Psoas muscle (tissue), 8 donors: ENCODE measurements at places on chromosomes 5 and 9.

DNA sequence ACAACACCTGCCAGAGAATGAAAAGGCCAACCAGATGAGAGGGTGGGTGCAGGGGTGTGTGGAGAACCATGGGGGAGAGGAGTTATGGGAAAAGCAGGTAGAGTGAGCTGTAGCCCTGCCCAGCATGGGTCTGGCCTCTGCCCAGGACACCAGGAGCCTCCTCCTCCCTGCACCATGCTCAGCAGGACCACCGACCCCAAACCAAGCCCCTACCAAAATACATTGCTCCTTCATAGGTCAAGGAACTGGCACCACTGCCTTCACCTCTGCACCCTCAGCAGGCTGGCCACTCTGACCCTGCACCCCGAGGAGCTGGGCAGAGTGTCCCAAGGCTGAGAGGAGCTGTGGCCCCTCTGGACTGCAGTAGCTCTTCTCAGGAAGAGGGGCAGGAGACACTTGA, 102.0 kb downstream of the NSG2 start:
- DNase-seq, result no peak

DNA sequence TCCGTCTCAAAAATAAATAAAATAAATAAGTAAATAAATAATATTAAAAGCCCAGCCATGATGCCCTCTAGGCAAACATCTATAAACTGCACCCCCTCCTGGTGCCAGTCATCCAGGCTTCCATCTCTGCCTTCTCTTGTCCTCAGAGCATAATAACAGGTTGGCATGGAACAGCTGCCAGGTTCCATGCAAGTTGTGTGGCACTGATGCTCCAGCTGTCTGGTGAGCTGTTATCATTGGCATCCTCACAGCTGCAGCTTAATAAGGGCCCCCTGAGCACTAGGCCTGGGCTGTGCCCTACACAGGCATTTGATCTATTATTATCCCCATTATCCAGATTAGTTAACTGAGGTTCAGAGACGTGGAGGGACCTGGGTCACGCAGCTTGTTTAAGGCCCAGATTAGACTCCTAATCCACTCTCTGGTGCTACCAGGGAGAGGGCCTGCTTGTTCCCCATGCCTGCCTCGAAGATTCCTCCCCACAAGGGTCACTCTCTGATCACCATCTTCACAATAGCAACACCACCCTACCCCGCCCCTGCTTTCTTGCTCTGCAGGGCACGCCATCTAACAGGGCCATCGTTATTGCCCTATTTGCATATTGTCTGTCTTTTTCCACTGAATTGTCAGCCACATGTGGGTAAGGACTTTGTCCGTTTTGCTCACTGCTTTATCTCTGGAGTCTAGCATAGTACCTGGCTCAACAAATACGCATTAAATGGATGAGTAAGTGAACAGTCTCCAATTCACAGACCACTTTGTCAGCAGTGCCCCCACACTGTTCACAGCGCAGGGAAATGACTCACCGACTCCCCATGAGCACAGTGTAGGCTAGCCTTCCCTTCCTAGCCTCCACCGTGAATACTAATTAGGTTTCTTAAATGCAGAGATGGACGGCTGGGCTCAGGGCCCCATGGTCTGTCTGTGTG, 1.5 kb upstream of the DNM1 start:
- no peak for DNase-seq

GRCh38 chr9:107222020-107222522, 61.0 kb upstream of the RAD23B start:
- DNase-seq, result no peak

DNA sequence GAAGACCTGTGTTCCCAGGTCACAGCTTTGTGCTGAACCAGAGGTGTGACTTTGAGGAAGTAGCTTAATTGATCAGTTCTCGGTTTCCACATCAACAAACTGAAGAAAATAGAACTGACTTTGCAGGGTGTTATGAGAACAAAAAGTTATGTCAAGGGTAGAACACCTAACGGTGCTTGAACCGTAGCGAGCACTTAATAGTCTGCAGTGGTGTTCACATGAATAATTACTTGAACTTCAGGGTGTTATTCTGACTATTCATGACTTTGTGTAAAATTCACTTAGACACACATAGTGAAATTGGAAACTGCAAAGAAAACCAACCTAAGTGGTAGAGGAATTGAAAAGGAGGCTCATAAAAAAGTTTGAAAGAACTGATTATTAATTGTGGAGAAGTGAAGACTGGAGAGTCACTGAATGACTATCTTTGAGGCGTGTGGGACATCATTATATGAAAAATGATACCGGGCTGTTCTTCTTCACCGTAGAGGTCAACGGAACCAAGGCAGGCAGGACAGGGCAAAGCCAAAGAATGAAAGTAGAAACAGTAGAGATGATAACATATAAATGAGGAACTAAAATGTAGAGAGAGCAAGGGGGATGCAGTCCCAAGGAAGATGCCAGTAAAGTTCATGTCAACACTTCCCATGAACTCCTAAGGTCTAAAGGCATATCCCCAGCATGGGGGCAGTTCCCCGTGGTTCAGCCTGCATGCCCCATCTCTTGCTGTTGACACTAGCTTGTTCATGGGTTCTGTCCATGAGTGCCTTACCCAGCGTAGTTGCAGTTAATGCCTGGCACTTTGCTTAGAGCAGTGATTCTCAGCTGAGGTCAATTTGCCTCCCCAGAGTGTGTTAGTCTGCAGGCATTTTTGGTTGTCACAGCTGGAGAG, 118.7 kb downstream of the ZNF462 start:
- no peak for DNase-seq

DNA sequence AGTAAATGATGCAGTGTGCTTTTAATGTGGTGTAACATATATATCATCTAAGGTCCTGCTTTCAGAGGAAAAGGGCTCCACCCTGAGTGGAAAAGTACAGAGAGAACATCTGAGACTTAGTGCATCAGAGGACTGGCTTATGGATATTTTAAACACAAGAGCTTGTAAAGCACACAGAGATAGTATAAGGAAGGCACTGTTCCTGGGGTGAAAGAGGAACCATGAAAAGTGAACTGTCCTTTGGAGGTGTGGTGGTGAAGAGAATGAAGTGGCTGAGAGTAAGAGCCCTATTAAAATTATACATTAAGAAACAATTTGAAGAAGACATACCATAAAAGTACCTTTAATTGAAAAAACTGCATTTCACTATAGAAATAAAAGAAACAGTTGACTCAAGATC, 68.9 kb downstream of the CSF2 start:
- no peak for DNase-seq

DNA sequence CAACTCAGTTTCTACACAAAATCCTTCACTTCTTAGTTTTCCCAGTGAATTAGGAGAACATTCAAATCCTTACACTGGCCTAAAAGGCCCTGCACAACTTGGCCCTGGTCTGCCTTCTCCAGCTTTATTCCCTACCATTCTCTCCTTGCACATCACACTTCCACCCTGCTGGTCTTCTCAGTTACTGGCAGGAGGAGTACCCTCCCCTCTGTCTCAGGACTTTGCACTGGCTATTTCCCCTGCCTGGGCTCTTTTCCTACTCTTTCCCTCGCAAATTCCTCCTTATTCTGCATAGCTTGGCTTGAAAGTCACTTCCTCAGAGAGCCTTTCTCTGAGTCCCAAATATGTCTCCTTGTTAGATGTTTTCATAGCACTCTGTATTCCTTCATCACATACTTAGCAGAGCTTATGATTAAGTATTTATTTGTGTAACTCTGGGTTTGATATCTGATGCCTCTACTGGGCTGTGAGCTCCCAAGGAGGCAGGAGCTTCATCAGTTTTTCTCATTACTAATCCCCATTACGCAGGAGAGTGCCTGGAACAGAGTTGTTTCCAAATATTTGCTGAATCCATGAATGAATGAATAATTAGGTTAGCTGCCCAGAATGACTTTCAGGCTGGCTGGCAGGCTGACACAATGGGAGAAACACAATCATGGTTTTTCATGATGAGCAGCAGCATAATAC, 159.8 kb upstream of the KLF9 start:
- peak; percentile 48 for DNase-seq

DNA sequence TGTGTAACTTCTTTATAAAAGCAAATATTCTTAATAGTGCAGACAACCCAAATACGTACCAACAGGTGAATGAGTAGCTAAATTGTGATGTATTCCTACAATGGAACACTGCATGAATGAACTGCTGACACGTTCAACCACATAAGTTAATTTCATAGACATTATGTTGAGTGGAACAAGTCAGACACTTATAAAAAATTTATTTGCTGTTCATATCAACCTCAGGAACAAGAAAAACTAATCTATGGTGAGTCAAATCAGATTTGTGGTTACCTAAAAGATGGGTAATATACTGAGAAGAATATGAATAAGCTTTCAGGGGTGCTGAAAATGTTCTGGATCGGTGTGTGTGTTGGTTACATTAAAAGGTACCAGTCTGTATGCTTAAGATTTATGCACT, 35.7 kb downstream of the INVS start:
- no peak for DNase-seq

DNA sequence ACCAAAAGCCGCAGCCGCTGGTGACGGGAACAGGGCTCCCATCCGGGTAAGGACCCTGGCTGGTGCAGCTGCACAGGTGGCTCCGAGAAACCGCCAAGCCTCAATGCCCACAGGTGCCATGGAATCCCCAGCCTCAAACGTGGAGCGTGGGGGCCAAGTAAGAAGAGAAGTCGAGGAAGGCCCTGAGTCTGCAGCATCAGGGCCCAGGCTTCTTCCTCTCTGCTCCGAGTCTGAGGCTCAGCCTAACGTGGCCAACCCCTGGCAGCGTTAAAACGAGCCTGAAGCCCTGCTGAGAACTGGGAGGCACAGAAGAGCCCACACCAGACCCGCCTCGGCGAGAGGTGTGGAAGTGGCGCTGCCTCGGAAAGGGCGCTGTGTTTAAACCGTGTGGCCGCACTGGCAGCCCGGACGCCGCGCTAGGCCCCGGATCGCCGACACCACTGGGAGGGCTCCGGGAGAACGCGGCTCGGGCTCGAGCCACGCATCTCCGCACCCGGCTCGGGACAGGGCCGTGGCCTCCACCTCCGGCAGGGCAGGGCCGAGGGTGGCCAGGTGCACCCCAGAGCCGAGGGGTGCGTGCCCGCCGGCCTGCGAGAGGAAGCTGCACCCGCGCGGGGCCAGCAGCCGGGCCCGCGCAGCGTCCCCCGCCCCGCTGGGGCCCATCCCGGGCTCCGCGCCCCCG, 730 bp downstream of the ZMYND19 start:
- DNase-seq, result no peak

GRCh38 chr5:113223315-113223714, 211.5 kb downstream of the TSSK1B start:
- DNase-seq, result no peak

GRCh38 chr9:94632737-94633136, 6.6 kb downstream of the FBP1 start:
- no peak for DNase-seq

GRCh38 chr5:40027400-40027799, 602.6 kb upstream of the DAB2 start:
- no peak for DNase-seq

- peak; percentile 14 for DNase-seq
These were observed 92.0 kb upstream of the RAI14 start for GRCh38 chr5:34563931-34564709.

GRCh38 chr9:105928416-105928815, 234.1 kb downstream of the TMEM38B start:
- no peak for DNase-seq

DNA sequence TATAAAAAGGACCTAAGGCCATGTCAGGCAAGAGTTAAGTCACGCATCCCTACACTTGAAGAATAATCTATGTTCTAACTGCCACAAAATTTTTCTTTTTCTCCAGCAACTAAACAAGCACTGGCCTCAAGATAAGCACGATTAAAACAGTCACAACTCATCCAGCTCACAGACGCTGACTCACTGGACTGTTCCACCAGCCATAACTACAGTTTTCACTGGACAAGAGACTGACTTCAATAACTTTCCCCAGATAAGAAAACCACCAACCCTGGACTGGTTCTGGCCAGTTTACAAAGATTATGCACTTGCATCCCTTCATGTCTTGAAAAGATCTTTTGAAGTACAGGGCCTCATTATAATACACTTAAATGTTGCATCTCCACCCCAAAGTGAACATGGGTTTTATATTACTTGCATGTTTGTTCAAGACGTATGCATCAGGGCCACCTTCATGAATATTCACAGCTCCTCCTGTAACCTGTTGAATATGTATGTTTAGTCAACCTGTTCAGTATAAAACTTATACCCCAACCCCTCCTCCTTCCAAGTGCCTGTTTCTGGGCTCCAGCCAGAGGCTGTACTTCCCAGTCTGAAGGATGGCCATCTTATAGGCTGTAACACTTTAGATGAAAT, 129.3 kb upstream of the EPB41L4A start:
- no peak for DNase-seq

- no peak for DNase-seq
These were observed 9.0 kb upstream of the ZNF79 start for GRCh38 chr9:127415141-127415540.

GRCh38 chr9:23683611-23684061, 142.4 kb downstream of the ELAVL2 start:
- no peak for DNase-seq

- DNase-seq, result no peak
These were observed 355.9 kb upstream of the RIOK2 start for GRCh38 chr5:97538912-97539311.

DNA sequence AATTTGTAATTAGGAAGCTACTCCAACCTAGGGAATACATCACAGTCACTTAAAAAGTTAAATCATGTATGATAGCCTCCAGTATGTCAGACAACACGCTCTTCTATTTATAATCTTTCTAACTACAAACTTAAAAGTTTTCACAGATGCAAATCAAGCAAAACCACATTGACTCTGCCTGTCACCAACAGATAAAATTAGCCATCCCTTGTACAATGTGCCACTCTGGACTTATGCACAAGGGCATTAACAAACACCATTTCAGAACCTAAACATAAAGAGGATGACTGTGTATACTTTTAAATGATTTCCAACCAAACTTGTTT, 14.7 kb downstream of the ERP44 start:
- DNase-seq, result no peak

DNA sequence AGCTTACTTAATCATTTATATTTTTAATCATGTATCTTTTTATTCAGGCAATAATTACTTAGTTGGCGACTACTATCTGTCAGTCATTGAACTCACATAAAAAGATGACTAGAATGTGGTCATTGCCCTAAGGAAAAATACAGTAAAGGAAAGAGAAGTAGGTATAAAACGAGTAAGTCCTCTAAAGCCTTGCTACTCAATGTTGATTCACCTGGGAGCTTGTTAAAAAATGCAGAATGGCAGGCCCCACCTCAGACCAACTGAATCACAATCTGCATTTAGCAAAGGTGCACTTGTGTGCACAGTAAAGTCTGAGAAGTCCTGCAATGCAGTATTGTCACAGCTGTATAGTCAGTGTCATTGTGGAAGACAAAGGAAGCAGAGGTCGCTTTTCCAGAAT, 592.4 kb downstream of the CSNK1G3 start:
- no peak for DNase-seq

- DNase-seq, result no peak
These were observed 17.7 kb upstream of the IL6ST start for GRCh38 chr5:56012281-56012963.
